ENCODE measurements at places on chromosomes 5 and 9. TPM values are rescaled to one million over a fixed set of nuclear protein-coding genes. Genes with fewer than 3 reads are reported as not detected.

DNA sequence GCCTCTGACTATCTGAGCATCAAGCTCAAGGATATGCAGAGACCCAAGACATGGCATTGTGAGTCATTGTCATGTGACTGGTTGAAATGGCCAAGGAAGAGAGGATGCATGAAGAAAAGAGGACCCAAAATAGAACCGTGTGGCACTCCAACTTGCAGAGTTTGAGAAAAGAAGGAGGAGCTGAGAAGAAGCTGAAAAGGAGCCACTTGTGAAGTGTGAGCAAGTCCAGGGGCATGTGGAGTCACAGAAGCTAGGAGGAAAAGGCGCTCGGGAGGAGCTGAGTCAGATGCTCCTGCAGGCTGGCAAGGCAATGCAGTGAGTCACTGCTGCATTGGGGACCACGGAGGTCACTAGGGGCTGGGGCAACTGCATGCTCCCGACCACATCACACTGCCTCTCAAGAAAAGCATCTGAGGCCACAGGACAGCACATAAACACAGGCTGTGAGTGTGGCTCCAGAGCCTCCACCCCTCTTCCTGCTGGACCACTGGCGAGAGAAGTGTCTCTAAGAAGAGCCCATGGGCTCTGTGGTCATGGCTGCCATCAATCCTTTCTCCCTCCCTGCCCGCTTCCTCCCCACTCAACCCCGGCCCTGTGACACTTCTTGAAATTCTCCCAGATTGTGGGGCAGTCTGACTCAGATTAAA is 197.6 kb downstream of the DRD1 start:
- no peak for DNase-seq

- no peak for DNase-seq
Measured at GRCh38 chr5:87924436-87924835, 344.2 kb downstream of the TMEM161B start.

- no peak for DNase-seq
Measured at GRCh38 chr5:100852988-100853449, 50.1 kb downstream of the ST8SIA4 start.

GRCh38 chr9:121852651-121853616 is 201.5 kb downstream of the DAB2IP start:
- no peak for DNase-seq

DNA sequence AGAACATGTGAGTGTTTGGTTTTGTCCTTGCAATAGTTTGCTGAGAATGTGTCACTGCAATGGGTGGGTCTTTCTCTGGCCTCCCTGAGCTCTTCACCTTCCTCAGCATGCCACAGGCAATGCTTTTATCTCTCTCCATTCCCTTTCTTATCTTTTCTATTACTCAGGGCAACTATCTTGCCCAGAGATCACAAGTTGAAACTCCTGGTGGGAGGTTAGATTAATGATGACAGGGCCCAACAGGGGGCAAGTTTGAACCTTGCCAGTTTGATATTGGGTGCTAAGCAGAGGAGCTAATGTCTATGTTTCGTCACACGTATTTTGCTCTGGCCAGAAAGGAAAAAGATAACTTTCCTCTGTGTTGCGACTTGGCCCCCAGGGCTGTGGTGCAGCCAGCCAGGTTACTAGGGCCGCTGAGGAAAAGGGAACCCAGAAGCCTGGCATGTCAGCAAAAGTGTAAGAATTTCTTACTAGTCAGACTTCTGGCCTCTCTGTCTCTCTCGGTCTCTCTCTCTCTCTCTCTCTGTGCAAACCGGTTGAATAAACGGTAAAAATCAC is 299.3 kb upstream of the POU5F2 start:
- DNase-seq, result no peak

- DNase-seq, result no peak
Measured at GRCh38 chr5:33339413-33339812, 101.4 kb upstream of the TARS1 start.

DNA sequence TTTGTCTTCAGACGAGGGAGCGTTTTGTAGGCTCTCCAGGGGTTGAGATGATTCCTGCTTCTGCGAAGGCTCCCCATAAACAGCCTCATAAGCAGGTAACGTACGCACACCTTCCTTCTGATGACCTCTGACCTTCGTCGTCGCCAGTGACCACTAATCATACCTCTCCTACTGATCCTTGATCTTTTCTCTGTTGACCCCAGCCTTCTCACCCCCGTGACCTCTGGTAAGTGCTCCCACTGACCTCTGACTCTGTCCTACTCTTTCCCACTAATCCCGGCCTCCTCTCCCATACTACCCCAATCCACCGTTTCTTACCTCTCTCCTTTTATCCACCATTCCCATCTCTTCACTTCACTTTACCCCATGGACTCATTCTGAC is 345 bp downstream of the DNAI1 start:
- DNase-seq, result no peak

GRCh38 chr5:54317511-54318260 is 7.3 kb upstream of the ARL15 start:
- DNase-seq, result no peak

- no peak for DNase-seq
Measured at GRCh38 chr5:54362992-54363625, 52.7 kb upstream of the ARL15 start.

GRCh38 chr5:38051711-38052511 is 206.4 kb upstream of the EGFLAM start:
- DNase-seq, result no peak

DNA sequence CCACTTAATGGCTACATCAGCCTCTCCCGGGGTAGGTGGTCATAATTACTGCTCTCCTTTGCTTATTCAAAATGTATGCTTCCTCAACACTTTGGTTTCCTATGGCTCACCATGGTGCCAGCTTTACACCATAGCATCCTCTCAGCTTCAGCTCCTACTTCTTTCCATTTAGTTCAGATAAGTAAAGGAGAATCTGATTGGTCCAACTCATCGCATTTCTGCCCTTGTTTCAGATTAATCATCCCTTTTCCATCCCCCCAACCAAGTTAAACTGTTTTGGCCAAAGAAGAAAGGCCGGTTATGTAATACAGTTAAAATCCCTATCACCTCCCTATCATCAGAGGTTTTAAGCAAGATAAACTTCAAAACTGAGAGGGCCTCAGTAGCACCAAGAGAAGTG is 130.5 kb downstream of the CETN3 start:
- no peak for DNase-seq

- no peak for DNase-seq
Measured at GRCh38 chr5:167217097-167217743, 1074.2 kb upstream of the WWC1 start.

DNA sequence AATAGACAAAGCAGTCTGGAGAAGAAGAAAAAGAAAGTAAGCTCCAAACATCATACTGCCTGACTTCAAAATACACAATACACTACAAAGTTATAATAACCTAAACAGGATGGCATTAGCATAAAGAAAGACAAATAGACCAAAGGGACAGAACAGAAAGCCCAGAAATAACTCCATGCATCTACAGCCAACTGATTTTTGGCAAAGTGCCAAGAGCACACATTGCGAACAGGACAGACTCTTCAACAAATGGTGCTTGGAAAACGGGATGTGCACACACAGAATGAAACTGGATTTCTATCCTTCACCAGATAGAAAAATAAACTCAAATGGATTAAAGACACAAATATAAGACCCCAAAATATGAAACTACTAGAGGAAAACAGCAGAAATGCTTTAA is 66.6 kb upstream of the SPATA31E1 start:
- no peak for DNase-seq

GRCh38 chr5:124824637-124825158 is 78.3 kb upstream of the ZNF608 start:
- DNase-seq, result no peak

DNA sequence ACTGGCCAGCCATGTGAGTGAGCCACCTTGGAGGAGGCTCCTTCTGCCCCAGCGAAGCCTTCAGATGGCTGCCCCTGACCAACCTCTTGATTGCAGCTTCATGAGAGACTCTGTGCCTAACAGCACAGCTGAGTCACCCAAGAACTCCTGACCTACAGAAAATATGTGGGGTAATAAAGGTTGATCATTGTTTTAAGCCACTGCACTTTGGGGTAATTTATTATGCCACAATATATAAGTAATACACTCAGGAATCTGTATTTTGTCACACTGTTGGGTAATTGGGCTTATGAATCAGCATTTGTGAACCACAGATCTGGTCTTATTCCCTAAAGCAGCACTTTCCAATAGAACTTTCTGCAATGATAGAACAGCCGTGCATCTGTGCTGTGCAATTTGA is 24.4 kb upstream of the VDAC1 start:
- DNase-seq, result no peak

GRCh38 chr5:135467051-135467625 is 15.0 kb upstream of the TIFAB start:
- DNase-seq, result no peak

DNA sequence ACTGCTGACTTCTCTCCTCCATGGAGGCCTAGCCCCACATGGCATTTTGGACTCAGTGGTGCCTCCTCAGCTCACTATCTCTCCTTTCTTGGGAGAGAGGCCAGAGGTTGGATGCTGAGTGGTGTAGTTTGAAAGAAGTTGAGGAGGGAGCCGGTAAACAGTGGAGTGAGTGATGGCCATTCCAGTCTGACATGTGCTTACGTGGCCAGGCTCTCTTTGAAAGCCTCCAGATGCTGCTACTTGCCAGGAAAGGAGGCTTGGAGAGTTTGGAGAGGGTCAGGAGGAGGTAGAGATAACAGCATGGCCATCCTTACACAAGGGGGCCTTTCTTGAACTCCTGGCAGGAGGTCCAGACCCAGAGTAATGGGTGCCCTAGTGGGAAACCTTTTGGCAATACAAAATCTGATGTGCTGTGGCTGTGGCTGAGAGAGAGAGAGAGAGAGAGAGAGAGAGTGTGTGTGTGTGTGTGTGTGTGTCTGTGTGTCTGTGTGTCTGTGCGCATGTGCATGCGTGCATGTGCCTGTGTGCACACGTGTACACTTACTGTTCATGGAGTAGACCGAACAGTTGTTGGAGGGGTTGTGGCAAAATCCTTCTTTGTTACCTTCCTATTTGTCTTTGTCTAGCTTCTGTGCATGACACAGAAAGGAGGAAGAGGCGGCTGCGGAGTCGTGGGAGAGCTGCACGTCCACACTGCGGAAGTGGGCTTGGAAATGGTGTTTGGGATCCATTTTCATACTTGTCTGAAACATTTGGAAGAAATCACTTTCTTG is 37.8 kb downstream of the RALGPS1 start:
- no peak for DNase-seq

DNA sequence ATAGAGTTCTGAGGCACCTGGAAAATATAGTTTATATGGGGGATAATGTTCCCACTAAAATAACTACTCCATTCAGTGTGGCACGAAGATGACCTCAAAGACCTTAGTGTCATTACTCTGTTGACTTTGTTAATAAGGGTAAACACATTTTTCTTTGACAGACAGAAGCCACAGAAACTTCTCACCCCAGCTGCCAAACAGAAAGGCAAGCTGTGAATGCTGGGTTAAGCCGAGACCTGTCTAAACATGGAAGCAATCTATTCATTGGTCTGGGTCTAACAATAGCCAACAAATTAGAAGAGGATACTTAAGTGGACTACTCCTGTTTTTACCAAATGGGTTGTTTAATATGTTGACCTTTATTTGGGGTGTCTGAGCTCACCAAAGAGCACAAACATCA is 171.4 kb downstream of the TLE1 start:
- no peak for DNase-seq

DNA sequence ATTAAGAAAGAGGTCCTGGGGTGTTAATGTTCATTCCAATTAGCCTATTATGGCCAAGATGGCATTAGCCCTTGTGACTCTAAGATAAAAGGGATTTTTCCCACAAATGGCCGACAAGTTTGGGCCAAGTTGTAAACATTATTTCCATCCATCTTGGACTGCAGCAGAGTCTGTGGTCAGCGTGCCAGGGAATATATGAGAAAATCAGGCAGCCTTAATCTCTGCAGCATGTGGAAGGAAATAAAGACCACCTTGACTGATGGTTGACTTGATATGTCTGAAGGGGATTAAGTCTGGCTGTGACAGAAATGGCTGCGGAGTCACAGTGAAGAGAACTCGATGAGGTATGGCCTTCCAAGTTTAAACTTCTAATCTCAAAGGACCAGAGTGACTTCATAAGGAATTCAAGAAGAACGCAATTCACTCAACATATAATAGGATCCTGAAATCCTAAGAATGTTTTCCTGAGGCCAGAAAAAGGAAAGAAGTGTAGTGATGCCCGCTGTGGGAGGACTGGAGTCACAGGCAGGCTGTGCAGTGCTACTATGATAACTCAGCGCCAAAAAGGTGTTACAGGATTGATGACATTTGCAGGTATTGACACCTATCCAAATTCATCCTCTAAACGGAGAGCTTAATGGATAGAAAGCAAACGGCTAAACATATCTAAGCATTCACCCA is 287.1 kb downstream of the SEC61B start:
- no peak for DNase-seq

DNA sequence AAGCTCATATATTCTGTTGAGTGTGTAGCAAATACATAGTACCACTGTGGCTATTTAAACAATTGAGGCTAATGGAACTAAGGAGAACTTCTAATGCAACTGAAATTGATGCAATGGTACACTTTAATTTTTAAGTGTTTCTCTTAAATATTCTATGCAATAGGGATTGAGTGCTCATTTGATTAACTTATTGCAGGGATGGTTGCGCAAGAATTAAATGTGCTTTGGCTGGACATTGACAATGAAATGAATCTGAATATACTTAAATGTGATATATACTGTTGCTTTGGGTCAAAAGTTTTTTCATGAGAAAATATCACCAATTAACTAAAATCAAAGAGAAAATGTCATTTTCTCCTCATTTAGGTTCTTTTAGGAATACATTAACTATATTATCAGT is 227.1 kb downstream of the ARL15 start:
- no peak for DNase-seq

GRCh38 chr5:40141418-40141817 is 538.3 kb upstream of the PTGER4 start:
- DNase-seq, result no peak

DNA sequence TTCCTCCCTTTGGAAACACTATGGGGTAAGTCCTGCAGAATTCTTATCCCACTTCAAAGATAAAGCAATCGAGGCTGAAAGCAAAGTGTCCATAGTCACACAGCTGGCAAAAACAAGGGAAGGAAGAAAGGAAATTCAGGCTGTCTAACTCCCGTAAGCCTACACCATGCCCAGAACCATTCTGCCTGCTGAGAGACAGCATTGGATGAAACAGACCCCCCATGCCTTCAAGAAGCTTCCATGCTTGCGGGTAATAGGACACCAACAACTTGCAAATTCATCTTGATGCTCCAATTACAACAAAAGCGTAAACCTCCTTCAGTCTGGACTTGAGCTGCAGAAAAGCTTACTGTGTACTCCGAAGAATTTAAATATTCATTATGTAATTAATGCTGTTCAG is 181.1 kb upstream of the WWC1 start:
- no peak for DNase-seq

BTNL3 gene
- total RNA-seq, result not detected

PCDHGB2 gene
- 8.9 TPM for total RNA-seq

OMD gene
- total RNA-seq, result not detected

TTC16 gene
- not detected for total RNA-seq
